ENCODE measurements at places on chromosomes 3 and 15.

- no peak for DNase-seq
These were observed 66.1 kb upstream of the NPHP3 start for GRCh38 chr3:132788301-132788671.

- no peak for DNase-seq
These were observed 12.1 kb downstream of the FEZF2 start for GRCh38 chr3:62361261-62361660.

GRCh38 chr3:29468187-29468586, 187.3 kb downstream of the RBMS3 start:
- DNase-seq = no peak

- no peak for DNase-seq
These were observed 47.8 kb downstream of the FNDC3B start for GRCh38 chr3:172087198-172087597.

DNA sequence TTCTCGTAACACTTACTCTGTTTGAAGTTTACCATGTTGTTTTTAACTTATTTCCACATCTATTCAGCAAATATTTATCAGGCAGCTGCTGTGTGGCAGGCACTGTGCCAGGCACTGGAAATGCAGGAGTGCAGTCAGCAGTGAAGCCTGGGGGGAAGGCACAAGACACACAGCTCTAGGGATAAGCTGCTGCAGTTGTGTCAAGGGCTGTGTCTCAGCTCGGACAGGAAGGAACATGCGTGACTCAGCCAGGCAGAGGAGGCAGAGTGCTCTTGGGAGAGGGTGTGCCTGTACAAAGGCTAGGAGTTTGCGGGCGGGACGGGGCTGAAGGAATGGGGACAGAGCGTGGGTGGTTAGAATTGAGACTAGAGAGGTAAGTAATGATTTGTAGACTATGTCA, 24.7 kb downstream of the LYSMD4 start:
- DNase-seq = no peak

GRCh38 chr15:77266708-77267386, 153.1 kb downstream of the PEAK1 start:
- DNase-seq = no peak

DNA sequence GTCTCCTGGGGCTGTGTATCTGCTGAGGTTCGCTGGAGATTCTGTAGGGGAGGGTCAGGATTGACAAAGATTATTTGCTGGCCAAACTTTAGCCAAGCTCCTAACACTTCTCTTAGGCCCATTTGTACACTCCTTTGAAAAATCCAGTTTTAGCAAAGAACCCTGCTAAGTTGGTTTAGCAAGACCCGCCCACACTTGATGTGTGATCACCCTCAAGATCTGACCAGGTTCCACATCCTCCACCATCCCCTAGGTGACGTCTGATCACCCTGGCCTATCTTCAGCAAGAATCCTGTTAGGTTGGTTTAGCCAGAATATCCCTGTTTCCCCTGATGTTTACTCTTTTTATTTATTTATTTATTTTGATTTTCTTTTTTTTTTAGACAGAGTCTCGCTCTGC, 14.8 kb upstream of the SLC35G2 start:
- DNase-seq = no peak

- no peak for DNase-seq
These were observed 13.0 kb upstream of the ACAP2 start for GRCh38 chr3:195455789-195456188.

- DNase-seq = no peak
These were observed 6.6 kb downstream of the KLF15 start for GRCh38 chr3:126350502-126351085.

GRCh38 chr3:112560721-112561483, 860 bp downstream of the ATG3 start:
- DNase-seq = peak; percentile 62
